Panc1 (cell line): ENCODE measurements at places on chromosomes 7 and 10. TPM values are rescaled to one million over a fixed set of nuclear protein-coding genes. Genes with fewer than 3 reads are reported as not detected.

- no peak for DNase-seq
These were observed 47.1 kb upstream of the CCNY start for GRCh38 chr10:35289198-35289597.

NRF1 gene
- total RNA-seq, result 14.0 TPM

DNA sequence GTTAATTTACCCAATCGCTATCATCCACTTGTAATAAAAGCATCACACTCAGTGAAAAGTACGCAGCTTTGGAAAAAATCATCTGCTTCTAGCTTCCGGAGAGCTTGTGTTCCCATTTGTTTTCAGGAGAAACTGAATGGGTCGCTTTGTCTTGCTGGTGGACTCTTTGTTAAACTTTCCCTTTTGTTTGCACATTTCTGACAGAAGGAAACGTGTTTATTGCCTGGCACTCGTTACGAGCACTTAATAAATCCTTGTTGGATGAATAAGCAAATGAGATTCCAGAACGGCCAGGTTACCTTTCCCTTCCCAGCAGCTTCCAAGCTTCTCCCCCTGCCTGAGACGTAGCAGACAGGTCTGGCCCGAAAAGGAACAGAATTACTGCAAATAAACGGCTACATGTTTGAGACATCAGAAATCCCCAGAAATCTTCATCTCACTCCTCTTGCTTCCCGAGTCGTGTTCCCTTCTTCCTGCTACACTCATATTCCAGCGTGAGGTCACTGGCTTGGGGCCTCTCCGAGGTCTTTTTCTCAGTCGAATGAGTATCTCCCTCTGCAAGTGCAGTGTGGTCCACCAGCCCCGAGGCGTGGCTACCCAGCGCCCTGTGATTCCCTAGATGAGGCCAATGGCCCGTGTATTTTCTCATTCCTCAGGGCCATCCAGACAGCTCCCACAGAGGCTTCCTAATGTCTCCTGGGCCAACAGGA lies 167.2 kb downstream of the FRMD4A start:
- no peak for DNase-seq

ARMS2 gene
- total RNA-seq, result not detected

DNA sequence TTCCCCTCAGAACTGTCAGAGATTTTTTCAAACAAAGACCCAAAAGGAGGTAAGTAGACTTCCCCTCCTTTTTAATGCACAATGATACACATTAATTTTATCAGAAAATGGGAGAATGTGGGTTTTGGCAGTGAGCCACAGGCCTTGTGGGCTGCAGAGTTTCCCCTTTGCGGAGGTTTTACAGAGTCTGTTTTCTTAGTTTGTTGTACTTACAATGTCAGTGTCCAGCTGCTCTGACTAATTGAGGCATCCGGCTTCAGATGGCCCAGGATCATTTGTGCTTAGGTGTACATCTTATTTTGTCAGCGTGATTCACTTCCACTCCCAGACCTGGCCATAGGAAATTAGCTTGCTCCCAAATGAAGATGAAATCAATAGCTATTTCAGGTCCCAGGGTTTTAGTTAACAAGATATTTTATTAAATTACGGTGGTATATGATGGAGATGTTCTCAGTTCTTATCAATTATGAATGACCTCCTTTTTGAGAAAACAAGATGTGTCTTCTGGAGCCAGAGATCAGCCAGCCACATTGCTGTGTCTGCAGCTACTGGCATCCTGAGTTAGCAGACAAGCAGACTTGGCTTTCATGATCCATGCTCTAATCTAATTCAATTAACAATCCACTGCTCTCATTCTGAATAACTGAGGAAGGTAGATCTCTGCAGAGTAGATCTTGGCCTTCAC lies 1086.6 kb upstream of the SORCS1 start:
- DNase-seq, result no peak
